ENCODE measurements at places on chromosomes 1 and 21. TPM values are rescaled to one million over a fixed set of nuclear protein-coding genes. Genes with fewer than 3 reads are reported as not detected.

GSTM3 gene
- polyA plus RNA-seq, result 44.3 TPM

EXOC8 gene
- 2.2 TPM for polyA plus RNA-seq

CCDC27 gene
- not detected for polyA plus RNA-seq

LRRC53 gene
- not detected for polyA plus RNA-seq

HMCN1 gene
- not detected for polyA plus RNA-seq

OR2AK2 gene
- polyA plus RNA-seq, result not detected

DNA sequence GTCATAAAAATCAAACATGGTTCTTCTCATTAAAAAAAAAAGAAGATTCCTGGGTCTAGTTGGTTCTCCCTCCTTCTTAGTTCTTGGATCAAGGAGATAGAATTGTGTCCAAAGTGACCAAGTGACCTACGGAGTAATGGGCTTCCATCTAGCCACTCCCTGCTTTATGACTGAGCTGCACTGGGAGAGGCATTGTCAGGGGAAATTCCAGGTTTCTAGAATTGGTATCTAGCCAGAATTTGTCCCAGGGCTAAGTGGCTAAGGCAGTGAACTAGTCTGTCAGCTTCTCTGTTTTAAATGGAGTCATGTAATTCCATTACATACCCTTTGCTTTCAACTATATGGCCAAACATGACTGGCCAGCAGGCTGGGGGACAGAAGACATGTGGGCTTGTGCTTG lies 40.1 kb upstream of the ERG start:
- H3K36me3 ChIP-seq, result no peaks in the 10 kb centered on the region
- H3K4me1 ChIP-seq, result no peaks in the 10 kb centered on the region
- H3K27ac ChIP-seq, result no peak overlapping the region
- DNase-seq, result no peak

DNA sequence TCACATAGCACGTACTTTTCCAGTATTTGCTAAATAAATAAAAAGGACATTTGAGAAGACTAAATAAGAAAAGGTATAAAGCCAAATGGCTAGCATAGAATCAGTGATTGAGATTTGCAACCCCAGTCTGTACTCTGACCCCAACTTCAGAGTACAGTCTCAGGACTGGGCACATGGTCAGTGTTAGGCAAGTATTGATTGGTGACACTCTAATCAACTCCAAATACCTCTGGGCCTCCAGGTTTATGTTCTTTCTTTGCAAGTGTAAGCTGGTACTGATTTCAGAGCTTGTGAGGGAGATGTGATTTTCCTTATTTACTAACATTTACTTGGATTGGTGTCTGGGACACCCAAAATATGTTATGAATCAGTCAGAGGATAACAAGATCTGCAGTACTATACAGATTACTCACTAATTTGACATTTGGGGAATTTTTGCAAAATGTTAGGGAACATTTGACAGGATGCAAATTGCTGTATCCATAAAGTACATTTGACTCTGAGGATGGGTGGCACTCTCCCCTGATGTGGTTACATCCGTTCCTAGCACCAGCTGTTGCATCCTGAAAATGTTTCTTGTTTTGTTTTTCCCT lies 34.2 kb downstream of the LMO4 start:
- H3K36me3 ChIP-seq, result no peaks in the 10 kb centered on the region
- no peak for DNase-seq
- no peak overlapping the region for H3K4me3 ChIP-seq
- H3K27me3 ChIP-seq, result no peaks in the 10 kb centered on the region
- H3K4me1 ChIP-seq, result no peaks in the 10 kb centered on the region
- no peak overlapping the region for H3K27ac ChIP-seq

- no peaks in the 10 kb centered on the region for H3K27me3 ChIP-seq
- no peak overlapping the region for H3K27ac ChIP-seq
- no peaks in the 10 kb centered on the region for H3K36me3 ChIP-seq
- H3K4me3 ChIP-seq, result no peak overlapping the region
- DNase-seq, result no peak
Observed at GRCh38 chr1:205030241-205030640, 12.8 kb upstream of the CNTN2 start.

- no peaks in the 10 kb centered on the region for H3K27me3 ChIP-seq
- H3K4me1 ChIP-seq, result no peaks in the 10 kb centered on the region
- H3K36me3 ChIP-seq, result no peaks in the 10 kb centered on the region
- no peak overlapping the region for H3K4me3 ChIP-seq
- H3K27ac ChIP-seq, result no peak overlapping the region
Observed at GRCh38 chr1:229378586-229379367, 35.9 kb upstream of the CCSAP start.

GRCh38 chr1:220787069-220787619 lies 431 bp downstream of the MTARC1 start:
- H3K27me3 ChIP-seq, result peaks cover 8% of the 10 kb centered on the region
- no peak overlapping the region for H3K27ac ChIP-seq

GRCh38 chr1:39173119-39173994 lies 31.1 kb upstream of the MACF1 start:
- H3K27me3 ChIP-seq, result no peaks in the 10 kb centered on the region
- no peaks in the 10 kb centered on the region for H3K4me1 ChIP-seq
- no peaks in the 10 kb centered on the region for H3K36me3 ChIP-seq
- no peak overlapping the region for H3K27ac ChIP-seq

DNA sequence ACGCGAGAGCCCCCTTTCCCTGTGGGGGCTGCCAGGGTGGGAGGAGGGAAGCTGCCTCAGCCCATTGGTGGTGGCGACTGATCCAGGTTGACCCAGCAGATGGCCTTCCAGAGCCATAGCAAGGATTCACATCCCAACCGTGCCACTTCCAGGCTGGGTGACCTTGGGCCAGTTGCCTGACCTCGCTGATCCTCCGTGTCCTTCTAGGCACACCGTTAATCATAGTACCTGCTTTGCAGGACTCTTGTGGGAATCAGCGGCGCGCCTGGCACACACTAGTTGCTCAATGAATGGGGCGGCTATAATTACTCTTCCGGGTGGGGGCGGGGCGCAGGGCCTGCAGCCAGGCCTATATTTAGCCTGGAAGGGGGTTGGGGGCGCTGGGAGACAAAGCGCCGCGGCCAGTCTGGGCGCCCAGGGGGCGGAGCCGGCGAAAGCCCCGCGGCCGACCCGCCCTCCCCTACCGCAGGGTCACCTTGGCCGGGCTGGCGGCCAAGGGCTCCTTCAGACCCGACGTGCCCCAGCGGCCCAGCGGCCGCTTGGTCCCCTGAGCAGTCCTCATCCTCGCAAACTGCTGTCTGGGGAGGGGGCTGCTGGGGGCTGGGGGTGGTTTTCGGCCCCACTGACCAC lies 5.1 kb downstream of the HSPB7 start:
- H3K4me3 ChIP-seq, result no peak overlapping the region
- DNase-seq, result no peak
- peaks cover 13% of the 10 kb centered on the region for H3K4me1 ChIP-seq
- no peak overlapping the region for H3K27ac ChIP-seq

DNA sequence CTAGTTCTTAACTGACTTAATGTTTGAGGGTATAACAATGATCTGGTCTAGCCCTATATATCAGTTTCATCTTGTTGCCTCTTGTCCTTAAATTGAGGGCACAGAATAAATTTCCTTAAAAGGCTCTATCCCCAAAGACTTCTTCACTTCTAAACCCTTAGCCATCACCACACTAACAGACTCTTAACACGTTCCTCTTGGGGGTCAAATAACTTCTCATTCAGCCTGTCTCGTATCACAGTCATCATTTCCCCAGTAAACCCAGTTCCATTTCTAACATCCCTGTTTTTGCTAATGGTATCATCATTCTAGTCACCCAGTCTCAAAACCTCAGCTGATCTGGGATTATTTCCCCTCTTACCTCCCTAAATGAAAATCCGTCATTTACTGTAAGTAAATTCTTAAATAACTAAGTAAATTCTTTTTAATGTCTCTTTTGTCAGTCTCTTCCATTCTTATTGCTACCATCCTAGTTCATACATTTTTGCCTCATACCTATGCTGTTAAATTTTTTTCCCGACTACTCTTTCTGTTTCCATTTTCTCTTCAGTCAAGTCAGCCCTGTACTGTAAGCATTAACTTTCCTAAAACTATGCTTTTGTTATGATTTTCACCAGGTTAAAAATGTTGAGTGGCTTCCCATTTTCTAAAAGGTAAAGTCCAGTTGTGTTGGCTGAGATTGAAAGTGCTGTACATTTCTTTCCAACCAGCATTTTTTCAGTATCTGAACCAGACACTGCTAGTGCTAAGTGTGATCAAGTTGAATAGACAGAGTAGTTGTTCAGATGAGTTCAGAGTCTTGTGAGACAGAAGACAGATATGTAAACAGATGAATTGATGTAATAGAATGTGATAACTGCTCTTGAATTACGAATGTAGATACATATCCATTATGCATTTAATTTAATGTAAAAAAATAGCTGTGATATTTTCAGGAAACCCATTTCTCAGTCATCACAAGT lies 6.9 kb downstream of the CTTNBP2NL start:
- no peaks in the 10 kb centered on the region for H3K27me3 ChIP-seq
- no peak for DNase-seq
- H3K4me3 ChIP-seq, result no peak overlapping the region
- no peak overlapping the region for H3K27ac ChIP-seq
- no peaks in the 10 kb centered on the region for H3K4me1 ChIP-seq

DNA sequence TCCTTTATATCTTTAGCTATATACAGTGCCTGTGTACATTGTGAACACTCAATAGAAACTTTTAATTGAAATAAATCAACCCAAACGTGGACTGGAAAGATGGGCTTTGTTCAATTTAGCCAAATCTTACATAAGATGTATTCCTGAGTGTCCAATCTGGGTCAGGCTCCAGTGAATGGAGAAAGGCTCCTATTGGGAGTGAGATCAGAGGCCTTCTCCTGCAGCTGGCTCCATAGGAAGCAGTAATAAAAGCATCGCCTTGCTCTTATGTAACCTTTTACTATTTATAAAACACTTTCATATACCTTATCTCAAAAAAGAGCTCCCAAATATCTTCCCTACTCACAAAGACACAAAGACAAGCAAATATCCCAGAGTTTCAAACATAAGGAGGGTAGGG lies 24.9 kb upstream of the RGS16 start:
- no peak for DNase-seq
- H3K36me3 ChIP-seq, result no peaks in the 10 kb centered on the region
- no peak overlapping the region for H3K27ac ChIP-seq

DNA sequence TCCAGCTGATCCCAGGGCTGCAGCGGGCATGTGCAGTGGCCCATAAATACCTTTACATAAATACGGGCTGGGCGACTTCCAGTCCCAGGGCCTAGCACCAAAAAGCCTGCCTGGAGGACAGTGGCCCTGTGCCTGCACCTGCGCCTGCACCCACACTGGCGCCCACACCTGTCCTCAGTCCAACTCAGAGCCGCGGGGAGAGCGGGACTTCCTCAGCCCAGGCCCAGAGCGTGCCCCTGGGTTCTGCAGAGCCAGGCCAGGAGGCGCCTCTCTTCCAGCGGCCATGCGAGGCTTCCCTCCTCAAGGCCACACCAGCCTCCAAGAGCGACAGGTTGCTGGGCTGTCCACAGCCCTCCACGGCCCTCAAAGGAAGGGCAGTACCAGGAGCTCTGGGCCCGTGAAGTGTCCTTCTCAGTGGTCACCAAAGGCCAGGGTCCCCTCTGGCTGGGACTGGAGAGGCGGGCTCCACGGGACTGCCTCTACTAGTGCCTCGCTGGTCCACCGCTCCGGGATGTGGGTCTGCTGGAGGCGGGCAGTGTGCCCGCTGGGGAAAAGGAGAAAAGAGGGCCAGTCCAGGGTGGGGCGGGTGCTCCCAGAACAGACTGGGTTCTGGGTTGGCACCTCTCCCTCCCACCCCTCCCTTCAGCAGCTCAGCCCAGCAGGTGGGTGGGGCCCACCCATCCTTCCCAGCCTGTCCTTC lies 35.7 kb downstream of the ARHGEF16 start:
- no peaks in the 10 kb centered on the region for H3K36me3 ChIP-seq
- no peak for DNase-seq
- no peak overlapping the region for H3K27ac ChIP-seq
- H3K27me3 ChIP-seq, result no peaks in the 10 kb centered on the region
- no peaks in the 10 kb centered on the region for H3K4me1 ChIP-seq

DNA sequence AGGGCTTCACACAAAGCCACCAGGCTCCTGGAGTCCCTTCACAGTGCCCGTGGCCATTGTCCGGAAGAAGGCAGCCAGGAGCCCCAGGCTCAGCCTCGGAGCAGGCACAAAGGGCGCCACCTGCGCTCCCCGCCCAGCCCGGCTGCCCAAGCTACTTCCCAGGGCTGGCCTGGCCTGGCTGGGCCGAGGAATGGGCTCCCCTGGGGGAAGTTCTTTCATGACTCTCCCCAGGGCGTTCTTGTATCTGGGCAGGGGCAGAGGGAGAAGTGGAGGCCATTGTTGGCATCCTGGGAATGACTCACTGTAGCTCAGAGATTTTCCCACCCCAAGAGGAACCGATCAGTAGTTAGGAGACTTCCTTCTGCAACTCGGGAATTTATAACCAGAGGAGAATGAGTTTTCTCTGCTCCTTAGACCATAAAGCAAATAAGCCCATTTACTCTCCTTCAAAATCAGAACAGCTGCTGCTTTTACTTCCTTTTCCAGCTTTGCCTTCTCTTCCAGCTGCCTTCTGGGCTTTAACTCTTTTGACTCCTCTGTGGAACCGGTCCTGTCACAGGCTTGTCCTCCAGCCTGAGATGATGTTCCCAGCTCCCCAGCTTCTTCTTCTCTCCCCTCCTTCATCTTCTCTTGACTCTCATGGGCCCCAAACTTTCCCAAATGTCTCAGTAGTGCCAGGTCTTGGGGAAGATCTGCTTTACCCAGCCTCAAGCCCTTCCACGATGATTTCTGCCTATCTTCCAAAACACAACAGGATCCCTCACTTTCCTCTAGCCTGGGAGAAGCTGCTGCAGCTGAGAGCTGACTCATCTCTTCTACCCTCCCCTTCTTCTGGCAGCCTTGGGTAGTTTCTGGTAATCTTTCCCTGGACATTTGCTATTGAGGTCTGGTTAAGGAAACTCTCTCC lies 118.7 kb upstream of the CD34 start:
- no peaks in the 10 kb centered on the region for H3K4me1 ChIP-seq
- no peaks in the 10 kb centered on the region for H3K27me3 ChIP-seq
- H3K27ac ChIP-seq, result no peak overlapping the region
- no peak for DNase-seq

GRCh38 chr21:26553898-26554297 lies 19.2 kb downstream of the CYYR1 start:
- no peaks in the 10 kb centered on the region for H3K27me3 ChIP-seq
- DNase-seq, result no peak
- H3K4me1 ChIP-seq, result no peaks in the 10 kb centered on the region
- H3K4me3 ChIP-seq, result no peak overlapping the region

- no peak for DNase-seq
- H3K4me3 ChIP-seq, result no peak overlapping the region
- H3K4me1 ChIP-seq, result peaks cover 5% of the 10 kb centered on the region
- no peak overlapping the region for H3K27ac ChIP-seq
Observed at GRCh38 chr1:93675931-93676330, 5.7 kb downstream of the BCAR3 start.

All from CD4-positive, alpha-beta memory T cell (primary cell).